ENCODE measurements at places on chromosomes 4 and X. TPM values are rescaled to one million over a fixed set of nuclear protein-coding genes. Genes with fewer than 3 reads are reported as not detected.

GRCh38 chrX:77014377-77015372 is 432.5 kb upstream of the FGF16 start:
- H3K27ac ChIP-seq, result no peak overlapping the region
- H3K27me3 ChIP-seq, result no peaks in the 10 kb centered on the region
- no peaks in the 10 kb centered on the region for H3K4me1 ChIP-seq
- H3K36me3 ChIP-seq, result no peaks in the 10 kb centered on the region

DNA sequence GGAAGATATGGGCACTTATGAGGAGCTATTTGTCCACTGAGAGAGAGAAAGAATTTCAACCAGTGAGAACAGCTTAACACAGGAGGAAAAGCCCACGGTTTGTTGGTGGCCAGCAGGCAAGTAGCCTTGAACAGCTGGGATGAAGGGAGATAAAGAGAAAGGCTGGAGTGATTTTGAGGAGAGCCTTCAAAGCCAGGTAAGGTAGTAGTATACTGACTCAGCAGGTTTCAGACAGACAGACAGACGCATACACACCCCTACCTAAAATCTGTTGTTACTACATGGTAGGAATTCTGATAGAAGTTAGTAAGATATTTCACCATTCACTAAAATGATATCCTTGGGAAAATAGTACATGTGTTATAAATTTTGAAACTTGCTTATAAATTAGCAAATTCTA is 60.5 kb downstream of the SEC24D start:
- no peak overlapping the region for H3K27ac ChIP-seq
- H3K4me1 ChIP-seq, result no peaks in the 10 kb centered on the region
- peaks cover 3% of the 10 kb centered on the region for H3K36me3 ChIP-seq
- DNase-seq, result no peak

GRCh38 chrX:18455384-18455783 is 30.0 kb downstream of the CDKL5 start:
- H3K4me1 ChIP-seq, result no peaks in the 10 kb centered on the region
- no peaks in the 10 kb centered on the region for H3K36me3 ChIP-seq
- no peaks in the 10 kb centered on the region for H3K27me3 ChIP-seq
- H3K4me3 ChIP-seq, result no peak overlapping the region
- H3K27ac ChIP-seq, result no peak overlapping the region
- DNase-seq, result no peak

- no peaks in the 10 kb centered on the region for H3K27me3 ChIP-seq
- H3K36me3 ChIP-seq, result no peaks in the 10 kb centered on the region
- no peak for DNase-seq
- no peak overlapping the region for H3K4me3 ChIP-seq
- no peaks in the 10 kb centered on the region for H3K4me1 ChIP-seq
Measured at GRCh38 chr4:55373461-55373860, 22.3 kb upstream of the TMEM165 start.

HS6ST2 gene
- total RNA-seq, result not detected

ZNF81 gene
- 10.6 TPM for total RNA-seq

LIMCH1 gene
- total RNA-seq, result 254 TPM

CFAP47 gene
- not detected for total RNA-seq
